NCI-H2029 (cell line): ENCODE measurements at places on chromosomes 1 and 21.

DNA sequence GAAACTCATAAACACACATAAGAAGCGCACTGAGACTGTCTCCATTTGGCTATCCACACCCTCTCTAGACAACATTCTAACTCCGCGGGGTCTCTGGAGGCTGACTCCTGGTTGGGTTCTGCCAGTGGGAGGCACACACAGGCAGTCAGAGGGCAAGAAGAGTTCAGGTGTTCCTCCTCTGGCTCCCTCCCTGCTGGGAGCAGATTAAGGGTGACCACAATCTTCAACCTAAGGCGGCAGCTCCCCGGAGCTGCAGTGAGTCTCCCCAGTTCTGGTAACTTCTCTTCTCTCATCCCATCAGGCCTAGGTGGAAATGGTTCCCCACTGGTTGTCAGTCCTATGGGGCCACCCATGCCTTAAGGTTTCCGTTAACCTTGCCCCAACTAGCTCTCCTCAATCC, 7.4 kb upstream of the TENT5C start:
- no peak for DNase-seq

GRCh38 chr1:168172250-168172915, 6.4 kb upstream of the TIPRL start:
- no peak for DNase-seq

GRCh38 chr1:2913091-2913490, 108.2 kb upstream of the ACTRT2 start:
- DNase-seq: no peak

GRCh38 chr1:90074137-90074536, 79.2 kb downstream of the ZNF326 start:
- DNase-seq: no peak

GRCh38 chr1:157152510-157152909, 14.3 kb upstream of the ETV3 start:
- no peak for DNase-seq
